ENCODE measurements at places on chromosomes 16 and 17. TPM values are rescaled to one million over a fixed set of nuclear protein-coding genes. Genes with fewer than 3 reads are reported as not detected.

CCDC40 gene
- 7.0 TPM for total RNA-seq

TPSAB1 gene
- total RNA-seq, result not detected

EVI2A gene
- 1.1 TPM for total RNA-seq

CCL16 gene
- not detected for total RNA-seq

SPATA22 gene
- total RNA-seq, result not detected

DNA sequence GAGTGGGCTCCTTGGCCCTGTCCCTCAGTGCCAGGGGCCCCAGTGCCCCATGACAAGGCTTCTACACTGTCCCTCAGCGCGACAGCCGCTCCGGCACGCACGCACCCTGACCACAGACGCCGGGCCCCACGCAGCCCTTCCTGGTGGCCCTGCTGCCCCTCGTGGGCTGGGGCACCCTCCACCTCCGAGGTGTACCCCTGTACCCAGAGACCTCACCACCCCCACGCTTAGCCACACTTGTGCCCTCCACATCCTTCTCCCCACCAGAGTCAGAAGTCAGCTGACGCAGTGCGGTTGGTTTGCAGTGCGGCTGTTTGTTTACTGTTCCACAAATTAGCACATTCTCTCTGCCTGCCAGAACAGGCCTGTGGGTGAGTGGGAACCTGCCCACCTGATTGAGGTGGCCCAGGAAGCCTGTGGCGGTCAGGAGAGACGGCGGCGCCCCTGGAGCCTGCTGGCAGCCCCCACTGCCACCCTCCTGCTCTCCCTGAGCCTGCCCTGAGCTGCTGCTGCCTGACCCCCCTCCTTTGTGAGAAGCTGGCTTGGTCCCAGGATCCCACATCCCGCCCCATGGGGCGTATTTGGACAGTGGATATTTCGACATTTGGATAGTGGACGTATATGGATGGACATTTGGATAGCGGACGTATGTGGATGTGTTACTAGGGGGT lies 38.0 kb upstream of the CDH15 start:
- no peaks in the 10 kb centered on the region for H3K27me3 ChIP-seq
- DNase-seq, result no peak
- H3K27ac ChIP-seq, result no peak overlapping the region
- no peaks in the 10 kb centered on the region for H3K36me3 ChIP-seq

- peak overlapping the region; percentile 58 for H3K27ac ChIP-seq
- peaks cover 16% of the 10 kb centered on the region for H3K4me1 ChIP-seq
- H3K27me3 ChIP-seq, result no peaks in the 10 kb centered on the region
- H3K4me3 ChIP-seq, result peak overlapping the region; percentile 83
Observed at GRCh38 chr17:4142107-4142900, 526 bp downstream of the ZZEF1 start.

GRCh38 chr16:50665128-50665878 lies 15.8 kb downstream of the SNX20 start:
- H3K27me3 ChIP-seq, result no peaks in the 10 kb centered on the region
- no peaks in the 10 kb centered on the region for H3K4me1 ChIP-seq
- peak; percentile 19 for DNase-seq
- peak overlapping the region; percentile 63 for H3K4me3 ChIP-seq
- H3K27ac ChIP-seq, result no peak overlapping the region

DNA sequence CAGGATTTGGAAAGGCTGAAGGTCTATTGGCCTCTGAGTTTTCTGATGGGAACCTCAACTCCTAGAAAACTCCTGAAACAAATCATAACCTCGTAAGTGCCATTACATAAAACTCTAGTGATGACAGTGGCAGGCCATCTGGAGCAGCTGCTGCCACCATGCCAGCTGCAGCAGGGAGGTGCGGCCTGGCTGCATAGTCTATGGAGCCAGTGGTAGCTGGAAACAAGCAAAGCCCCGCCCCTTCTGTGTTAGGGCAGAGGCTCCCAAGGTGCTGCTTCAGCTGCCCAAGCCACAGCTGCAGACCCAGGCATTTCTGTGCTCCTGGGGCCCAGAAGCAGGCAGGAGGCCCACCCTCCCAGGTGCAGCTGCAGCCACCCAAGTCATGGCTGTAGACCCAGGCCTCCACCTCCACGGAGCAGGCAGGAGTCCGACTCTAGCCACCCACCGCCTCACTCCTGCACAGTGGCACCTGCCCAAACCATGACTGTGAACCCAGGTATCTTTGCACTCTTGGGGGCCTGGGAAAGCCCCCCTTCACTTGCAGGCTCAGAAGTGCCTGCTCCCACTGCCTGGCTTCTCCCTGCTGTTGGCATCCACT lies 254.1 kb upstream of the KCNJ16 start:
- no peaks in the 10 kb centered on the region for H3K36me3 ChIP-seq
- H3K4me1 ChIP-seq, result peaks cover 8% of the 10 kb centered on the region
- DNase-seq, result no peak
- no peak overlapping the region for H3K4me3 ChIP-seq
